ENCODE measurements at places on chromosomes 4 and X. TPM values are rescaled to one million over a fixed set of nuclear protein-coding genes. Genes with fewer than 3 reads are reported as not detected.

PAK3 gene
- 0.61 TPM for polyA plus RNA-seq

CCDC110 gene
- polyA plus RNA-seq = 2.7 TPM

PNMA5 gene
- not detected for polyA plus RNA-seq

UGT2B15 gene
- polyA plus RNA-seq = not detected

SPANXN3 gene
- 0.65 TPM for polyA plus RNA-seq

PRKG2 gene
- 0.13 TPM for polyA plus RNA-seq

ANOS1 gene
- 6.2 TPM for polyA plus RNA-seq

SETD7 gene
- polyA plus RNA-seq = 14.3 TPM

GC gene
- polyA plus RNA-seq = not detected
